CD4-positive, alpha-beta T cell treated with Interleukin-6 for 4 hours (primary cell): ENCODE measurements at places on chromosomes 1 and 21.

- DNase-seq = no peak
Observed at GRCh38 chr1:237570530-237570929, 320.2 kb downstream of the ZP4 start.

DNA sequence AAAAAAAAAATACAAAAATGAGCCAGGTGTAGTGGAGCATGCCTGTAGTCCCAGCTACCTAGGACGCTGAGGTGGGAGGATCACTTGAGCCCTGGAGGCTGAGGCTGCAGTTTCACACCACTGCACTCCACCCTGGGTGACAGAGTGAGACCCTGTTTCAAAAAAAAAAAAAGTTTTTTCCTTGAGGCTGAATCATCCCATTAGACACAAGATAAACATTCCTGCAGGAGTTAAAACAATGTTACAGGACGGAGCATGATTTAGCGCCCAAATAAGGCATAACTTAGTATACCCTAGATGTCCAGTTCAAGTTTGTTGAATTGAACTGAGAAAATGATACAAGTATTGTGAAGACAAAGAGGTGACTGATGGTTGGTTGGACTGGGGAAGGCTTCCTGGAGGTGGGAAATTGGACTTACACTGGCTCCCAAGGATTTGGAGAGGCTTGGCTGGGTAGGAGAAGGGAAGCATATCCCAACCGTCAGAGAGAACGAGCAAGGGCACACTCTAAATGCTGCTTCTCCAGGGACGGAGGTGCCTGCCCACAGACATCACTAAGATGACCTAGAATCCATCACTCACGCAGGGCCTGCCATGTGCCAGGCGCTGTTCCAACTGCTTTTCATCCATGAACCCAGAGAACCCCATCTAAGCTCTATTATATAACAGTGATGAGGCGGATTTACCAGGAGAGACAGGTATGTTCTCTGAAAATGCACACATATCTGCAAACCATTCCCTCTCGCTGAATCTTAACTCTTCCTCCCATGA lies 610.6 kb downstream of the KIF26B start:
- no peak for DNase-seq

- DNase-seq = no peak
Observed at GRCh38 chr1:51301152-51301843, 29.1 kb downstream of the TTC39A start.

DNA sequence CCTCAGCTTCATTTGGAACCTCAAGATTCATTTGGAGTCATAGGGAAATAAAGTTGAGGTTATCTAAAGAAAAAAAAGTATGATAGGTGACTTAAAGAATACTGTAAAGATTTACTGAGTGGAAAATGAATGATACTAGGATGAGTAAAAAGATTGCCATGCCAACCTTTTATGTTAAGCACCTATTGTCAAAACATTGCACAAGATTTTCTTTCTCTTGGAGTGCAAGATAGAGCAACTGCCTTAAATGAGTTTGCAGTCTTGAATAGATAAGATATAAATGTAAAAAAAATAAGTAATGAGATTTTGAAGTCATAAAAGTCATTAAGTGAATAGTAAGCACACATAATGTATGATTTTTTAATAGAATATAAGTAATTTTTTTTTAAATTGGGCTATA lies 5.1 kb upstream of the ANGPTL1 start:
- DNase-seq = no peak

GRCh38 chr21:46243325-46243724 lies 14.8 kb upstream of the LSS start:
- DNase-seq = no peak

- no peak for DNase-seq
Observed at GRCh38 chr1:58981392-58981791, 197.5 kb upstream of the JUN start.

GRCh38 chr1:11841245-11842153 lies 6.1 kb downstream of the NPPA start:
- no peak for DNase-seq
